SHP77 (cell line): ENCODE measurements at places on chromosomes 12 and 14.

- no peak for DNase-seq
Observed at GRCh38 chr12:45354399-45354798, 138.5 kb downstream of the ANO6 start.

DNA sequence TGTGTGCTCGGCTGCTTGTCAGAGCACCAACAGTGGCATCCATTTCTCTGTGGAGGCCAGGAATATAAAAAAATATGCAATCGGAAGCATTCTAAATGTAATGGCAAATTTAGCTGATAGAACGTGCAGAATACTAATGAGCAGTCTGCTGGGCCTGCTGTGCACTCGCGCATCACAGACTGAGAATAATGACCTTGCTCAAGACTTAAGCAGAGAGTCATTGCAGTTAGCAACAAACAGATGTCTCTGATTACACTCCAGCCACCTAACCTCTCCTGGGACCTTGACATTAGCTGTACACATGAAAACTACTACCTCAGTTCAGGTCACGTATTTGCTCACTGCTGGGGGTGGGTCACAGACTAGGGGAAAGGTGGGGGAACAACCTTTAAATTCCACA lies 269.2 kb upstream of the DAAM1 start:
- DNase-seq, result no peak

DNA sequence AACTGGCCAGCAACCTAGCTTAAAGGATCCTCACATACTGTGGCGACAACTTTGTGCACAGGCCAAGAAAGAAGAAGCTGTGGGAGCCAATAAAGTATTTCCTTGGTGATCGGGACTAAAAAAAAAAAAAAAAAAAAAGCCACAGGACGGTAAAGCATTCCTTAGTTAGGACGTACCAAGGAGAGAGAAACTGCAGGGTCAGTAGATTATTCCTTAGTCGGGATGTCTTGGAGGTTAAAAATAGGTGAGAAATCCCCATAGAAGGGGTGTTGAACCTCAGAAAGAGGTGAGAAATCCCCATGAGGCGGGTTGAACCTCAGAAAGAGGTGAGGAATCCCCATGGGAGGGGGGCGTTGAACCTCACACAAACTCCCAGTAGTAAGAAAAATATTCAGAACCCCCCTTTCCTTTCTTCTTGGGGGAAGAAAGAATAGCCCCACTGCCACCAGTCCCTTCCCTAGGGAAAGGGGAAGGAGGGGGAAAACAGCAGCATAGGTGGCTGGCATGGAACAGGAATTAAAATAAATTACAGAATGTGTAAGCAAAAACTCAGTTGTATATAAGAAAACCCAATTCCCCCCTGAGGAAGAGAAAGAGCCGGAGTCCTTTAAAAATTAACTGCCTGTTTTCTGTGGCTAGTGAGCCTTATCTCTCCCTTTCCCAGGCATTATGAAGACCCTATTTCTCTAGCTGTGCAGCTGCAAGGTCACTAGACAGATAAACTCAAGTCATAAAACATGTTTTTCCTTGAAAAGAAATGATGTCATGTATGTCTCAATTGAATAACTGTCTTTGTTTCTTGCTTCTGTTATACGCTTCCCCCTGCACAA lies 26.8 kb downstream of the KLRK1 start:
- DNase-seq, result no peak

GRCh38 chr12:45532113-45532512 lies 197.4 kb upstream of the ARID2 start:
- no peak for DNase-seq

GRCh38 chr12:79115743-79116142 lies 251.2 kb downstream of the SYT1 start:
- no peak for DNase-seq

DNA sequence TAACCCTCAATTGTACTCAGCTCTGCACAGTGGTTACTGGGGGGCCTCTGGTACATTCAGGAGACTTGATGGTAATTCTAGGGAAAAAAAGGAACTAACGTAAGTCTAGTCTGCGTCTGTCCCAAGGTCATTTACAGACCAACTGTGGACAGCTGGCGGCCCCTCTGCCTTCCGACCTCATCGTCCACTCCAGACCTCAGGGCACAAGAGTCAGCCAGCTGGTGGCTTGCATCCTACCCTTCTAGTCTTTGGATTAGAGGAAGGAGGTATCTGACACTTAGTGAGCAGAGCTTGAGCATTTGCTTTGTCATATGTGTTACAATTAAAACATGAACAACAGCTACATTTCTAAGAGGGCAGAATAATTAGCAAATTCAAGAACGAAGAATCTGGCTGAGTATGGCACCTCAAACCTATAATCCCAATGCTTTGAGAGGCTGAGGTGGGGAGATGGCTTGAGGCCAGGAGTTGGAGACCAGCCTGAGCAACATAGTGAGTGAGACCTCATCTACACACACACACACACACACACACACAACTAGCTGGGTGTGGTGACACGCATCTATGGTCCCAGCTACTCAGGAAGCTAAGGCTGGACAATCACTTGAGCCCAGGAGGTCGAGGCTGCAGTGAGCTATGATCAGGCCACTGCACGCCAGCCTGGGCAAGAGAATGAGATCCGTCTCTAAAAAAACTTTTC lies 36.5 kb downstream of the SSH1 start:
- no peak for DNase-seq

DNA sequence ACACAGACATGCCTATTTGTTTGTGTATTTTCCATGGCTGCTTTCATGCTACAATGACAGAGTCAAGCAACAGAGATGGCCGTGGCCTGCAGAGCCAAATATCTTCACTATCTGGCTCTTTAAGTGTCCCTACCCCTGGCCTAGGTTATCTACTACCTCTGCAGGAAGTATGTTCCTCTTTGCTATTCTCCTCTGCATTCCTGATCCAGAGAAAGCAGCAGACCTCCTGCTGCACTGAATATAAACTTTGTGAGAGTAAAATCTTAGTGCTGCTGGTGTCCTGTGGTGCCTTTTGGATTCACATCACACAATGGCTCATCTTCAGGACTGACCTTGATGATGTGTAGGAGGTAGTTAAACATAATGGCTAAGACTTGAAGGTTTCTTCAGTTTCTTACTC lies 233.4 kb downstream of the IPO8 start:
- DNase-seq, result no peak

- no peak for DNase-seq
Observed at GRCh38 chr12:57895389-57896114, 45.8 kb upstream of the ATP23 start.

- DNase-seq, result no peak
Observed at GRCh38 chr12:106188256-106188655, 49.5 kb upstream of the NUAK1 start.

DNA sequence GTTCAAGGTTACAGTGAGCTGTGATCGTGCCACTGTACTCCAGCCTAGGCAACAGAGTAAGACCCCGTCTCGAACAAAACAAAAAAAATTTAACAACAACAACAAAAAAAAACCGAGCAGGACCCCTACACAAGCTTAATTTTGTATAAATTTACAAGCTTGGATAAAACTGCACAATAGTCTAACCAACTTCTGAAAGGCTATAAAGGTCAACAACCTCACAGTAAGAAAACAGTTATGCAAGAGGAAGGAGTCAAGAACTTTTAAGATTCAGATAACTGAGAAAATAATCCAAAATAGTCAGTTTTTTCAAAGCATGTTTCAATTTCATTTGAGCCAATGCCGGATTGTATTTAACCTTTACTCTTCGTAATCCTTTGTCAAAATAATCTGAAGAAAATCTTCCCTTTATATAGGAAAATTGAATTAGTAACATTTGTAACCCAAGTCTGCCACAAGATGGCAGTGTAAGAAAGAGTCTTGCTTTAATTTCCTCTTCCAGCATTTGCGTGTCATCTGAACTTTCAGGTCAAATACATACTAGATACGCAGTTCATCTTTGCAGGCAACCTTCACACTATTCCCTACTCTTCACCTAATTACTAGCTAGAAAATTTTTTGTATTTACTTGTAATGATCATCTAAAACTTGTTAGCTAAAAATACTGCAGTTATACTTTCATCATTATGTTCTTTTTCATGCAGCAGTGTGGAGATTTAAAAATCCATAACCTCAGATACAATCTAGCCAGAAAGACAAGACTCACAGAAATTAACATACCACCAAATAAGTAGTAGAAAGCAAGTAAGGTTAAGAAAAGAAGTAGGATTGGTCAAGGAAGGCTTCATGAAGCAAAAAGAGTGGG lies 5.8 kb downstream of the CCNB1IP1 start:
- DNase-seq, result peak; percentile 81

GRCh38 chr12:108832208-108832607 lies 25.2 kb downstream of the SSH1 start:
- DNase-seq, result no peak

DNA sequence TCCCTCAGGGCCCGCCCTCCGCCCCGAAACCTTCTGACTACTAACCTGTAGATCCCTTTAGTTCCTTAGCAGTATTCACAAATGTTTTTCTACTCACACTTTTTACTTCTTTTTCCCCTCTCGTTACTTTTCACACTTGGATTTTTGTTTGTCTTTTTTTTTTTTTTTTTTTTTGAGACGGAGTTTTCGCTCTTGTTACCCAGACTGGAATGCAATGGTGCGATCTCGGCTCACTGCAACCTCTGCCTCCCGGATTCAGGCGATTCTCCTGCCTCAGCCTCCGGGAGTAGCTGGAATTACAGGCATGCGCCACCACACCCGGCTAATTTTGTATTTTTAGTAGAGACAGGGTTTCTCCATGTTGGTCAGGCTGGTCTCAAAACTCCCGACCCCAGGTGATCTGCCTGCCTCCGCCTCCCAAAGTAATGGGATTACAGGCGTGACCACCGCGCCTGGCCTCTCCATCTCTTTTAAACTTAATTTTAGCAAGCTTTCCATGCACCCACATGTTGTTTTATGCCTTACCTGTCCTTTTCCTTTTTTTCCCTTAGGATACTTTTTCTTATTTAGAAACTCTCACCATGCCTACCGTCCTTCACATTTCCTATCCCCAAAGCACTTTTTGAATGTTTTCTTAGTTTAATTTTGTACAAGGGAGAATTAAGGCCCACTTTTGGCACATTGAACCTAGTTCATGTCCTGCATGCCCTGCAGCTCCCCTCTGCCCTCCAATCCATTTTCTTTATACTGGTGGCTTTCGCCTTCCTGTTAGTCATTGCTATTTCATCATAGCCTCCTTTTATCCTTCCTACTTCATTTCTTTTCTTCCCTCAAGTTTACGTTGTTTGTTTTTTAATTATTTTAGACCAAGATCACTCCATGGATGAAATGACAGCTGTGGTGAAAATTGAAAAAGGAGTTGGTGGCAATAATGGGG lies 1.1 kb downstream of the SP1 start:
- no peak for DNase-seq

DNA sequence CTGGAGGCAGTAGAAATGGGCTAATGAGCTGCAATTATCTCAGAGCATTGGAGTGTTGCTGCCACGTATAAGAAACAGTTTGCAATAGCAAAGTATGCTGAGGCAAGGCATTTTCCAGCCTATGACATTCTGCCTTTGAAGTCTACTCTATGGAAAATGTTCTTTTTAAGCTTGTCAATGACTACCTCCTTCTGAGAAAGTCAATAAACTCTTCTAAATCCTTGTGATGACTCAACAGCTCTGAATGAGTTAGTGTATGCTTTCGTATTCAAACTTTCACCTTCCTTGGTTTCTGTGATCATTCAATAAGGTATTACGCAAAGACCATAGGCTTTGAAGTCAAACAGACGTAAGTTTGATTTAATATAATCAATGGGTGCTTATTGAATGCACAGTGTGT lies 111.2 kb downstream of the CAPZA3 start:
- DNase-seq, result no peak

DNA sequence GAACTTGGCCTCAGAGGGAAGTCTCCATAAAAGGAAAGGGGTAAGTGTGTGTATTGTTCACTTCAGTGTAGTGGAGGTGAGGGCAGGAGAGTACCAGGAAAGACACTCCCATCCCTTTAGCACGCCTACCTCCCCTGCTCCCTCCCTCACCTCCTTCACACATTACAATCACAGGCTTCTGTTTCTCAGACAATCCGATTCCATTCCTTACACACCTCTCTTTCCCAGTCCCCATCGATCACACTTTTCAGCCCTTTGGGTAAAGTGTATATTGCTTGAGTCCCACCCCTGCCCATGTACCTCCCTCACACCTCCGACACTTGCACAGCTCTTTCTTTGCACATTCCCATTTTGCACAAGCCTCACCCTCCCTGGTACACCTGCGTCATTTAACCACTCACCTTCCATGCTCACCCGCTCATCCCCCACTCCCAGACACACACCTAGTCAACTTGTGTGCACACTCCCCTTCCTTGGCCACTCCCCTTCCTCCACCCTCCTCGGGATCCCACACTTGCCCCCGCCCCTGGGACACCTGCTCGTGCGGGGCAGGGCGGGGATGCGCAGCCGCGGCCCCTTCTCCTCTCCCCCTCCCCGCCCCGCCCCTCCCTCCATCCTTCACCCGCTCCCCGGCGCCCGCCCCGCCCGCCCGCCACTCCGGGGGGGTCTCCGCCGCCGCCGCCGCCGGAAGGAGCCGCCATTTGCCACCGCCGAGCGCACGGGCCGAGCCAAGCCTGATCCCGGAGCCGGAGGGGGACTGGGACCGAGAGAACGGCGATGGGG lies at the start of gene MARCHF9:
TSS of gene MARCHF9 (plus strand) at position 693 of the 783 bp plus-strand sequence. CDS start 426 bp downstream, outside the sequence.
- DNase-seq, result peak; percentile 83

- no peak for DNase-seq
Observed at GRCh38 chr12:3014641-3015040, 55.4 kb downstream of the TEAD4 start.

- no peak for DNase-seq
Observed at GRCh38 chr14:23547924-23548323, 3.6 kb downstream of the ZFHX2 start.

- no peak for DNase-seq
Observed at GRCh38 chr14:51295646-51296263, 55.7 kb downstream of the TMX1 start.

GRCh38 chr12:20439626-20440025 lies 71.3 kb downstream of the PDE3A start:
- DNase-seq, result no peak

- no peak for DNase-seq
Observed at GRCh38 chr14:31051511-31051910, 25.3 kb upstream of the STRN3 start.

DNA sequence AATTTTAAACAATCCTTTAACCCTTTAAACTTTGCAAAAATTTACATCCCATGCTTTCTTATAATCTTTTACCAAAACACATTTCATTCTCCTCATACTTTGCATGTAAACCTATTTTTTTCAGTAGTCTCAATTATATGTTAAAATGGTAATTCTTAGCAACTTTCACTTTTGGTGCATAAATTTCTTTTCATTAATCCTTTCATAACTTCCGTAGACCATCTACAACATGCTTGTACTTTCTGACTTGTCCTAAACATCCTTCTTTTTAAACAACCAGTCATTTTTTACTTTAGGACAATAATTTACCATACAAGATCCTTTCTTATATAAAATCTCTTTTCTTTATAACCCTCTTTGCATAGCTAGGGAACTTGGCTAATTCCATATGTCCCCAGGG lies 19.5 kb downstream of the CCDC91 start:
- no peak for DNase-seq
